ENCODE measurements at places on chromosomes 12 and 14.

DNA sequence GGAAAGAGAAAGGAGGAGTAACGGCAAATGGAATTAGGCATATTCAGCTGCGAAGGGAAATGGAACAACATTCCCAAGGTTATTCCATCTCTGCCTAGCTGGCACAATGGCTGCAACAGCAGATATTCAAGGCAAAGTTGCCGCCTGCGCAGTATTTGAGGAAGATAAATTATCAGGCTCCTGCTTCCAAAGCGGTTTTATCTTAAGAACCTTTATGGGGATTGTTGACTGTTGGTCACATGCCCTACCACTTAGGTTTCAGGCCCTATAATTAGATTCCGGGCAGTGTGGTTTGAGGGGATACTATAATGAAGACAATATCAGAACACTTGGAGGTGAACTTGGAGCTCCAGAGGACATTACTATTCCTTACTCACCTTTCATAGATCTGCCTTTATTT lies 99.7 kb downstream of the FGD4 start:
- DNase-seq, result no peak

GRCh38 chr12:48978291-48978740 lies at the start of gene WNT1:
Gene WNT1, plus strand, starts transcription at chr12:48978322. Its CDS starts 329 bp downstream, at chr12:48978651.
- no peak for DNase-seq

DNA sequence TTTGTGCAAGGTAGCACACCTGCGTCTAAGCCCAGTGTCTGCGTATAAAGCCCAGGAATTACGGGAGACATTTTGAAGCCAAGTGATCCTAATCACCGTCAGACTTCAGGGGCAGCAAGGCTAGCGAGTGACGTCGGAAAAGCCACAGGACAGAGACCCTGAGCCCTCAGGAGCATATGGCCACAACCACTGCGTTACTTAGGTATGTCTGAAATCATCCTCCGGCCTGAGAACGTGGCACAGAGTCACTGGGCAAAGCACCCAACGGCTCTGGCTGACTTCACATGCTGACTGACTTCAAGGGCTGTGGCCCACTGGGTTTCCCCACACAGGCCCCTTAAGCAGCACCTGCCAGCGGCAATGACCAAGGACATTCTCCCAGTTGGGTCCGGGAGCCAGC lies 71.5 kb downstream of the RIMBP2 start:
- no peak for DNase-seq

DNA sequence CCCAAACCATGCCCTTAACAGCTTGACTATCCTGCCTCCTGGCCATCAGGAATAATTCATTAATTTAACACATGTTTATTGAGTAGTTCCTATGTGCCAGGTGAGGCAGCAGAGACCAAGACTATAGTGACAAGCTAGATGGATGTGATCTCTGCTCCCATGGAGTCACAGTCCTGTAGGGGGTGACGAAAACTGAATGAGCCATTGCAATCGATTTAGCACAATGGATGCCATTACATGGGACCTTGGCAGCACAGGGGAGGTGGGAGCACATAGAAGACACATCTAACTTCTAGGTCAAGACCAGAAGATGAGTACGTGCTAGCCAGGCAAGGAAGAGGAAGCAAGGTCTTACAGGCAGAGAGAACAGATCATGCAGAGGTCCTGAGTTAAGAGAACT lies 68.7 kb downstream of the NOS1 start:
- no peak for DNase-seq

DNA sequence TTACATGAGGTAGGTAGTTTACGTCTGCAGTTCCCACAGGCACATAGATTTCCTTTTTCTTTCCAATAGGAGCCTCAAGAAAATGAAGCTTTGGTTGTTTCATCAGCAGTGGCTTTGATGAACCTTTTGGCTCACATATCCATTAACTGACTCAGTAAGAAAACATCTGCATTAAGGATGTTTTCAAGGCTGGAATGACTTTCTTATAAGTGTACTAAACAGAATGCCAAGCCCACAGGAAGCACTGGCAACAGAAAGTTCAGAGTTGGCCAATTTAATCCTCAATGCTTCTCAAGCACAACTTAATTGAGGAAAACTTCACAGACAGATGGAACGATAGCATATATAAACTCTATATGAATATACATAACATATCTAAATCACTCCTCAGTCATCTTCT lies 63.5 kb downstream of the ST8SIA1 start:
- no peak for DNase-seq

DNA sequence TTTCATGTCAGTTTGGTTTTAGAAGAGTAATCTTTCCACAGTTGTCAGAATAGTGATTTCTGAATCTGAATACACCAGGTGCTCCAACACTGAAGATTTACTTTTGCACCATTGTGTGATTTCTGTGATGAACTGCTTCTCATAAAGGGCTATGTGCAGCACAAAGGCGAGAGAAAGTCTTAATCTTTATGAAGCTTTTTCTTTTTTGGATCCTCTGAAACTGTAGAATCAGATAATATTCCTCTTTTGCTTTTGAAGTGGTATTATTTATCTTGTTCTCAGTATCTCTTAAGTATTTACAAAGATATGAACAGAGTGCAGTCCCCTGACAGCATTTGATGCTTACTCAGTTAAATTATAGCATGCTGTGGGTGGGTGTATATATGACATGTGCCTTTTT lies 207.8 kb downstream of the NAV3 start:
- DNase-seq, result no peak

DNA sequence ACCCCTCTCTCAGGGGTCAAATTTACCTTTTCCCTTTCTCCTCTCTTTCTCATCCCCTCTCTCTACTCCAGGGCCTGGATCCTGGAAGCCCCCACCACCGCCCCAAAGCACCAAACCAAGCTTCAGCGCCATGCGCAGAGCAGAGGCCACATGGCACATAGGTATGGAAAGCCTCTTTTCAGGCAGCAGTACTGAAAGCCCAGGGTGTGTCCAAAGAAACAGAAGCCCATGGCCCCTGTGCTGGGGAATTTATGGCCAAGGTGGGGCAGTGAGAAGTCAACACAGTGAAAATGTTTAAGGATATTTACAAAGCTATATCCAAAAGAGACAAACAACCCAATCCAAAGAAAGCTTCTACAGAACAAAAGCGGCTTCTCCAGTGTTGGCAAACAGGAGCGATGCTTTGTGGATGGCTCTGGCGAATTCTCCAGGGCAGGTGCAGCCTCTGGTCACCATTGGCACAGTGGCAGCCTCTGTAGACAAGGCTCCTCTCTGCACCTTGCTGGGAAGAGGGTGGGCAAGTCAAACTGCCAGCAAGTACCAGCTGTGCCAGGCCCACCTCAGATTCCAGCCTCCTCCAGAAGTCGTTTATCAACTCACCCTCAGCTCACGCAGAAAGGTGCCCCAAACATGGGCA lies 4.7 kb upstream of the CPNE6 start:
- no peak for DNase-seq

GRCh38 chr14:52724360-52724644 lies 5.7 kb upstream of the STYX start:
- DNase-seq, result no peak

All from HEK293T (cell line).